ENCODE measurements at places on chromosomes 4 and X.

- DNase-seq: no peak
Measured at GRCh38 chrX:119738742-119739141, 19.6 kb upstream of the SOWAHD start.

DNA sequence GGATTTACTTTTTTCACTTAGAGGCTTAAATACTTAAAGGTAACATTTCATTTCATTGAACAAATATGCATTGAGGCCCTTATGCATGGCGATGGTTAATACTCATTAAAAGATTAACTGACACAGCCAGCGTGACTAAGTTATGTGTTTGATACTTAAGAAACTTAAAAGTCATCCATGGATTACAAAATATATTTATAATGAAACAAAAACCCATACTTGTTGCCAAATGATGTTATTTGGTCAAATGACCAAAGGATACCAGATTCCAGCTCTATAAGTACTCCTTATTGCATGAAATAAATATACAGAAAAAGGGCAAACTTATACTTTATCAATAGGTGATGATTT is 26.7 kb downstream of the ZNF330 start:
- no peak for DNase-seq

DNA sequence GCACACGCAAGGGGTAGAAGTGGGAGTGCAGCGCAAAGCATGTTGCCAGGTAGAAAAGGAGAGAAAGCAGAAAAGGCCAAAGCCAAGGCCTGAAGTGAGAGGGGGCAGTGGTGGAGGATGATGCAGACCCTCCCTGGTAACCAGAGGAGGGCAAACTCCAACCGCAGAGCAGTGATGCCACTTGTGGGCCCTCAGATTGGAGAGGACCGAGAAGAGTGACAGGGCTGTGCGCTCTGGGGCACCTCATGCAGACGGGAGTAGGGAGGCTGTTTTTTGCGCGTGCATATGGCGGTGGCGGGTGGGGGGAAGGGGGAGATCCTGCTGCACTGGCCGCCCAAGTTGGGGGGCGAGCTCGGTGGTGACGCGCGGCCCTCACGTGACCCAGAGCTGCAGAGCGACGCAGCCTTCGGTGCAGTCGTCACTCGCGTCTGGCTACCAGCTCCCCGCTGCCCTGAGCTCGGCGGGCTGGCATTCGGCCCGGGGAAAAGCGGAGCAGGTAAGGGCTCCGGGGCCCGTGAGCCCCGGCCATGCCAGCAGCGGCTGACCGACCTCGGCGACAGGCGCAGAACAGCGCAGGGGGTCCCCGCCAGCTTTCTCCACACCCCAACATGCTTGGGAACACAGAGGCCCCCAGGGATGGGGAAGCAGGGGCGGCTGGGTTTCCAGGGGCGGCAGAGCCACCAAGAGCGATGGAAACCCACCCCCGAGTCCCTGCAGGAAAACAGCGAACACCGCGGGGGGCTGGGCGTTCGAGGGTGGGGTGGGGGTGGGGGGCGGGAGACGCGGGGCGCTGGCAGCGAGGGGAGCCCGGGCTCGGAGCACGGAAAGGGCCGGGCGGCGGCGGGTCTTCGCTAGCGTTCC is at the start of gene BEX3:
BEX3 (plus strand) TSS at position 421 of the 861 bp plus-strand sequence. CDS start 984 bp downstream, outside the sequence.
- peak; percentile 7 for DNase-seq

- DNase-seq: no peak
Measured at GRCh38 chr4:165175879-165176278, 31.5 kb upstream of the KLHL2 start.

DNA sequence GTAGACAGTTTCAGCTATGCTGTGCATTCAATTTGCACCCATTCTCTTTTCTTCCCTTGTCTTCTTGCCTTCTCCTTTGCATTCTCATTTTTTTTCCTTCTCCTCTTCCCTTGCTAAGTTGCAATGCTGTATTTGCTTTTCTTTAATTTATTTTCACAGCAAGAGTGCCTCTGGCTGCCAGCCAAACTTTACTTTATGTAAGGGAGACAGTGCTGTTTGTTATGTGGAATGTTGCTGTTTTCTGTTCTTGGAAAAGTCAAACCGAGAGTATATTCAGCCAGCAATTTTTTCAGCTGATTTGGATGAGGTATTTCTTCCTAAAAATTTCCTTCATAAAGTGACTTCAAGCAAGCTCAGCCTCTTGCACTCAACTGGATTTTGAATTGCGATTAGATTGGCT is 1293.4 kb downstream of the ARAP2 start:
- DNase-seq: no peak

DNA sequence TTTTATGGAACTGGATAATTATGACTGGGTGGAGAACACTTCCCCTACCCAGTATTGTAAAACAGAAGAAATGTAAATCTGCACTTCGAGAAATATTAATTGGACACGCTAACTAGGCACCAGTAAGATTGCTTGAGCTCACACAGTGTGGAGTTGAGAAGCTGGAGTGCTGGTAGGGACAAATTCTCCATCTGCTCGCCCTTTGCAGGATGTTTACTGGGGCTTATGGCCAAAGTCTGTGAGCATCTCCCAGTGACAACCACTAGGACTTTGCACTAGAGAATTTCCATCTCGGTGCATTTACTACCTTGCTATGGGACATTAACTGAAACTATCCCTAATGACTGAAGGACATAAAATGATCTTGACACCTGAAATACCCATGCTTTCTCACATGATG is 33.7 kb upstream of the GPR34 start:
- DNase-seq: no peak

GRCh38 chr4:155789391-155789790 is 30.6 kb downstream of the GUCY1B1 start:
- no peak for DNase-seq

DNA sequence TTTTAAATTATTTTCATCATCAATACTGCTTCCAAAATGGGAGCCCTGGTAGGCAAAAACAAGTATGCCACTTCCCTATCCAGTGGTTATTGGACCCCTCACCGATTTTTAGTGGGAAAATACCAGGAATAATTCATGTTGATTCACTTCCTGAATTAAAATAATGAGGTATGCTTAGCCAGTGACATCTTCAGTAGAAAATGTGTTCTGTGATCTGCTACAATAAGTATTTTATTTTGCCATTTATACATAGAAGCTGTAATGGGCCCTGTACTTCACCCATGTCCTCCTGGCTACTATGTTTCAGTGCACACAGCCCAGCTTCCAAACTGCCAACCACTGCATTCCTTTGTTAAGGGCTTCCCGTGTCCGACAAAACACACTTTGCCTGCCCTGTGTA is 41.0 kb upstream of the KLHL34 start:
- DNase-seq: no peak

DNA sequence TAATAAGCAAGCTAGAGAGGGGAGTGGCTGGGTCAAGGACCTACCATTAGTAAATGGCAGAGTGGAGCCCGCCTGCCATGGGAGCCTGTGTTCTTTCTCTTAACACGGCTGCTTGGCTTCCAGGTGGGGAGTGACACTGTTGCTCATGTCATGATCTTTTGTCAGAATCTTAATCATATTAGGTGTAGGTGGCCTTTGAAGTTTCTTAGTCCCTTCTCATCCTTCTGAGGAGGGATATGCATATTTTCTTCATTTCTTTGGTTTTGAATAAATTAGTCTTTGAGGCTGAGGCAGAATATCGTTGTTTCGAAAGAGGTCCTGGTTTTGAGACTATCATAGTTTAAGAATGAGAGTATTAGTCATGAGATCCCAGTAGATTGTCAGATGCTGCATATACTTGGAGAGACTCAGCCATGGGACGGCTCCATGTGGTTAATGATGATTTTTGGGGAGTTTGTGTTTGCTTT is 28.9 kb downstream of the SNX25 start:
- DNase-seq: no peak

DNA sequence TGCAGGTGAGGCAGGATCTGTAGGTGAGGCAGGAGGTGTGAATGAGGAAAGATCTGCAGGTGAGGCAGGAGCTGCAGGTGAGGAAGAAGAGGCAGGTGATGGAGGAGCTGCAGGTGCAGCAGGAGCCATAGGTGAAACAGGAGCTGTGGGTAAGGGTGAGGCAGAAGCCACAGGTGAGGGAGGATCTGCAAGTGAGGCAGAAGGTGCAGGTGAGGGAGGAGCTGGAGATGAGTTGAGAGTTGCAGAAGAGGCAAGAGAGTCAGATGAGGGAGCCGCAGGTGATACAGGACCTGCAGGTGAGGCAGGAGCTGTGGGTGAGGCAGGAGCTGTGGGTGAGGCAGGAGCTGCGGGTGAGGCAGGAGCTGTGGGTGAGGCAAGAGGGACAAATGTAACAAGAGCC is 27.1 kb upstream of the PNMA3 start:
- no peak for DNase-seq

DNA sequence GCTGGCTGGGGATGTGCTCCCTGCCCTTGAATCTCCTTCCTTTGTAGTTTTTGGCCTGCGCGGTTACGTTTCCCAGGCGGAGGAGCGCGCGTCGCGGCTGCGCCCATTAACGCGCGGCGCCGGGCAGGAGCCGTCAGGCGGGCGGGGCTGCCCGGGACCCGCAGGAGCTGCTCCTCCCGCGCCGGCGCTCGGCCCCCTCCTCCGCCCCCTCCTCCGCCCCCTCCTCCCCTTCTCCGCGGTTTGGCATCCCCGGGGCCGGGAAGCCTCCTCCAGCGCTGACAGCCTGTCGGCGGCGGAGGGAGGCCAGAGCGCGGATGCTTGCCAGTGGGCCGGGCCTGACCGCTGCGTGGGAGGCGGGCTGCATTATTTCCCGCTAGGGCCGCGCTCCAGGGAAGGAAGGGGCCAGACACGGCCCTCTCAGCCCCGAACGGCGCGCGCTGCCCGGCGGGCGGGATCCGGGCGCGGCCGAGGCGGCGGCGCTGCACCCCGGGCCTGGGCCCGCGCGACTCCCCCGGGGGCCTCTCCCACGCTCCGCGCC is at the start of gene DCLK2:
DCLK2 (plus strand) TSS at position 405 of the 538 bp plus-strand sequence. CDS start 583 bp downstream, outside the sequence.
- DNase-seq: no peak

- no peak for DNase-seq
Measured at GRCh38 chr4:133592106-133592505, 443.0 kb downstream of the PCDH10 start.

- no peak for DNase-seq
Measured at GRCh38 chrX:1051421-1051820, 161.0 kb downstream of the CRLF2 start.

DNA sequence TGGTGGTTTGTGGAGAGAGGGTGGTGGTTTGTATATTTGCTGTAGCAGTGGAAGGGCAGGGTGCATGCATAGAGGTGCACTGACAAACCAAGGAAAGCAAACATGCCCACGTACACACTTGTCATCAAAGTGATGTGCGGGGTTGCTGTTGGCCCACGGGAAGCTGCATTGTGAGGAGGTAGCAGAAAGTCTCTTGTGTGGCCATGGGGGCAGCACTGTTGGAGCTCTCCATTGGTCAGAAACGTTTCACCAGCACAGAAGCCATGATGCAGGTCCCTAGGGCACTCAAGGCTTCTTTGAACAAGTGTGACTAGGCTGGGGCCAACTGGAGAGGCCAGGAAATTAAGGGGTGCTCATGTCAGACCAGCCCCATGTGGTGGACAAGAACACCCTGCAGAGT is 174.8 kb upstream of the KLF8 start:
- DNase-seq: no peak

GRCh38 chr4:78310740-78311115 is 240.8 kb upstream of the ANXA3 start:
- DNase-seq: no peak

GRCh38 chr4:178556796-178557195 is 1114.6 kb upstream of the AGA start:
- no peak for DNase-seq

- no peak for DNase-seq
Measured at GRCh38 chr4:151905197-151905596, 144.4 kb upstream of the GATB start.

- DNase-seq: no peak
Measured at GRCh38 chrX:95754411-95754810, 930.2 kb upstream of the DIAPH2 start.

DNA sequence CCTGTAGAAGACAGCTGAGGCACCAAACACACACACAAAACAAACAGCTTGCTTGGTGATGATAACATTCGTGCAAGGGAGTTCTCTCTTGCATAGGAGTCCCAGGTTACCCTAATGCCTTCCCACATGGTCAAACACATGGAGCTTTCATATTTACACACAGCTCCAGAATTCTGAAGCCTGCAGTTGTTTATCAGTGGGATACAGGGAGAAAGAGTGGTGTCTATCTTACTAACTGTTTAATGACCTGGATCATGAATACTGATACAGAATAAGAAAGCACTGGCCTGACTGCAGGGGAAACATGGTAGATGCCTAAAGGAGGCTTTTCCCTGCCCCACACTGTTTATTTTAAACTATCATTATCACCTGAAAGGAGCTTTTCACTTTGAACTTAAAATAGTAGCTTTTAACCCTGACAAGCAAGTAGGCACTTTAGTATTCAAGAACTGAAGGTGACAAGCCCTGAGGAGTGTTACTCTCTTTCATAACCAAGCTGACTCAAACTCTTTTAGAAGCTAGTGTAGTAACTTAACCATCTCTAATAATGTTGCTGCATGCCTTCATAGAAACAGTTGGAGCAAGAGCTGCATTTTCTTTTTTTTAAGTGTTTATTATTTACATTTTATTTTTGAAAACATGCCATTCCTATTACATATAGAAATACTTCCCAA is 15.6 kb downstream of the TET2 start:
- DNase-seq: no peak

DNA sequence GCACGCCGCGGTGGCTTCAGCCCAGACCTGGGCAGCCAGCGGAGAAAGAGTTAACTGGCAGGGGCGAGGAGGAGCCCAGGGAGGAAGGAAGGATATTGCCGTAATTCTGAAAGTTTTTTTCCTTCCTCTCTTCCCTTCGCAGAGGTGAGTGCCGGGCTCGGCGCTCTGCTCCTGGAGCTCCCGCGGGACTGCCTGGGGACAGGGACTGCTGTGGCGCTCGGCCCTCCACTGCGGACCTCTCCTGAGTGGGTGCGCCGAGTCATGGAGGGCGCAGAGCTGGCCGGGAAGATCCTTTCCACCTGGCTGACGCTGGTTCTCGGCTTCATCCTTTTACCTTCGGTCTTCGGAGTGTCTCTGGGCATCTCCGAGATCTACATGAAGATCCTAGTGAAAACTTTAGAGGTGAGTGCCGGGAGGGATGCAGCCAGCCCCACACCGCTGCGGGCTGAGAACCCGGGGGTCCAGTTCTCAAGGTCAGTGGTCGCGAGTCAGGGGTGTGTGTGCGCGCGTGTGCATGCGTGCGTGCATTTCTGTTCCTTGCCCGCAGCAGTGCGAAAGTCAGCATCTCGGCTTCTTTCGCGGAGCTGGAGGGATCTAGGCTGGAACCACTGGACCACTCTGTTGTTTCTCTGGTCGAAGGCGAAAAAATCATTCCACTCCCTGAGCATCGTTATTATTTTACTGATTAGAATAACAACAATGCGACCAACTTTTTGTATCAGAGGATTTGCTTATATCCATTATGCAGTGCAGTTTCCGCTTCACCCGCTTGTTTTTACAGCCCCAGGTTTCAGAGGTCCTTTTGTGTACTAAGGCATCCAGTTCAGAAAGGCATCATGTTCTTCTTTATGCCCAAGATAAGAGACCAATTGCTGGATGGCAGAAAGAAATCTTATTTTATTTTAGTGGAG is 709 bp downstream of the GPAT3 start:
- DNase-seq: no peak

All from stimulated activated CD8-positive, alpha-beta memory T cell treated with anti-CD3 and anti-CD28 coated beads, Interleukin-4, amount 100 ng/mL, for 24 hours (primary cell).